ENCODE measurements at places on chromosomes 6 and 20.
A peak's percentile ranks its signal among the peaks of the same experiment; 100 is the strongest.

DNA sequence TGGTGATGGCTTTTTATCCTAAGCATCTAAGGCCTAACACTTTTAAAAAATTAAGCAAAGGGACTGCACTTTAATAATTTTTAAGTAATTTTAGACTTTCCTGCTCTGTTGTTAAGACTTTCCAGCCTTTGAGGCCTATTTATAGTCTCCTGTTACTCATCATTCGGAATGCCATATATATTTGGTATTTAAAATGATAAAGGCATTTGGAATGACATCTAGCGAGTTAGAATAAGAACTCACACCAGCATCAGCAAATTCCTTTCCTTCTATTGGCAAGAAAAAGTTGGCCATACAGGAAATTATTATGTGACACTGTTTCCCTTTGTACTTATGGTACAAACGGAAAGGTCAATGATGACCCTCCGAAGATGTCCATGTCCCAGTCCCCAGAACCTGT, 88.1 kb upstream of the STMND1 start:
- DNase-seq = peak; percentile 39

DNA sequence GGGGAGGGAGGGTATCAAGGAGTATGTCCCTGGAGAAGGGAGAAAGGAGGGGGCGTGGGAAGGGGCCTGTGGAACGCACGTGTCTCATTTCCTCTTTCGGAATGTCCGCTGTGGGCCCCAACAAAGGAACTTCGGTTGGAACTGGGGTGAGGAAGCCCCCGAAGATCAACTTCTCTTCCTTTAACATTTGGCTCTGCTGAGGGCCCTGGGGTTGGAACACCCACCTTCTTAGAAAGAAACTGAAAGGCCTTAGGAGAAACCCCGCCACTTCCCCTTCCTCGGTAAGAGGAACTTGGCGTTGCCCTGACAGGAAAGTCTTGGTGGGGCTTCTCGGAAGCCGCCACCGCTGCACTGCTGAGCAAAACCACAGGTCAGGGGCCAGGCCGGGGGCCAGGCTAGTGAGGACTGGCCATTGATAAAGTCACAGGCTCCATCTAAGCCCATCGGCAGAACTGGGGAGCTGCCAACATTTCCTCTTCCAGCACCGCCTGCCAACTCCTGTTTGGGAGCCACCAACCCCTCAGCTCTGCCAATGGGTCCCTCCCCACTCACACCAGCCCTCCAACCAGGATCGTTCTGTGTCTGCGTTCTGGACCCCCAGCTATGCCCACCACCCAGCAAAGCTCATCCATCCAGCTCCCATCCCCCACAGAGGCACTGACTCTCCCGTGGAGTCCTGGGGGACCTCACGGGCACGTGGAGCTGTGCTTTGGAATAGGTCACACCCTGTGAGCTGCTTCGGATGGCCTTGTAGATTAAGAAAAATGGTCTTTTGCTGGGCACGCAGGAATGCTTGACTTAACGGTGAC, 44.8 kb downstream of the FGD2 start:
- DNase-seq = no peak

GRCh38 chr6:147397306-147397705, 111.2 kb upstream of the SAMD5 start:
- no peak for DNase-seq

- DNase-seq = peak; percentile 12
Observed at GRCh38 chr6:116389357-116389756, 18.6 kb downstream of the DSE start.

DNA sequence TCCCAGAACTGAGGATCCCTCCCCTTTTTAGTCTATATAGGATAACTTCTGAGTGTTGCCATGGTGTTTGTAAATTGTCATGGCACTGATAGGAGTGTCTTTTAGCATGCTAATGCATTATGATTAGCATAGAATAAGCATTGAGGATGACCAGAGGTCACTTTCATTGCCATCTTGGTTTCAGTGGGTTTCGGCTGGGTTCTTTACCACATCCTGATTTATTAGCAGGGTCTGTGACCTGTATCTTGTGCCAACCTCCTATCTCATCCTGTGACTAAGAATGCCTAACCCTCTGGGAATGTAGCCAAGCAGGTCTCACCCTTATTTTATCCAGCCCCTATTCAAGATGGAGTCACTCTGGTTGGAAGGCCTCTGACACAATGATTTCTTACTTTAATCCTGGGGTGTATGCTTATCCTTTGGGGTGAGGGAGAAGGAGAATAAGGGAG, 19.6 kb downstream of the WFDC2 start:
- DNase-seq = peak; percentile 91

DNA sequence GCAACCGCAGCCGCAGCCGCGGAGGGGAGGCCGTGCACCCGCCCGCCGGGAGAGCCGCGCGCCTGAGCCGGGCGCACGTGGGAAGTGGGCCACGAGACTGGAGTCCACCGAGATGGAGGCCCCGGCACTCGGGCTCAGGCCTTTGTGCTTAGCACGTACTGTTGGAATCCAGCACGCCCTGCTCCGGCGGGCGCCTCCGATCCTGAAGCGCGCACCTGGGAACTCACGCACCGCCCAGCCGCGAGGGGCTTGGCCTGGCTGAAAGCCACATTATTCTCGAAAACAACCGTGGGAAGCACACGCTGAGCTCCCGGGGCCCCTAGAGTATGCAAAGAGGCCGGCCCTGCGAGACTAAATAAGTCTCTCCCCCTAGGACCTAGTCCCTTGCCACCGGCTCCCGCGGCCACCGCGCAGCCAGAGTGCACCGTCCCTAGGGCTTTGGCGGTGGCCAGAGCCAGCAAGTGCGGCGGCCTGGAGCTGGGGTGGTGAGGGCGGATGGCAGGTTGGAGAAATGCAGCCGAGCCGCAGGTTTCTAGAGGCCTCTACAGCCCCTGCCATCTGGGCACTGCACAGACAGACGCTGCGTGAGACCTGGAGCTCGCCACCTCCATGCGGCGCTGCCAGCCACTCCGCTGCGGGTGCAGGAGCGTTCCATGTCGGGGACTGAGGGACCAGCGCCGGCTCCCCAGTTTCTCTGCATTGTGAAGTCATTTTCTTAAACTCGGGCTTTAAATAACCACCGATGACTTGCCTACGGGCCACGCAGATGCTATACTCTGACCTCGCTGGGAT, 42.0 kb upstream of the LY86 start:
- DNase-seq = peak; percentile 37

Data from kidney tubule cell (primary cell).